ENCODE measurements at places on chromosomes 1 and 21. TPM values are rescaled to one million over a fixed set of nuclear protein-coding genes. Genes with fewer than 3 reads are reported as not detected.

The GNAT2 gene
- not detected for total RNA-seq

The GUCA2A gene
- not detected for total RNA-seq

The C4BPA gene
- not detected for total RNA-seq

The UMODL1 gene
- total RNA-seq, result not detected

- DNase-seq, result peak; percentile 49
Observed at GRCh38 chr1:63148825-63149645, 173.3 kb upstream of the FOXD3 start.

DNA sequence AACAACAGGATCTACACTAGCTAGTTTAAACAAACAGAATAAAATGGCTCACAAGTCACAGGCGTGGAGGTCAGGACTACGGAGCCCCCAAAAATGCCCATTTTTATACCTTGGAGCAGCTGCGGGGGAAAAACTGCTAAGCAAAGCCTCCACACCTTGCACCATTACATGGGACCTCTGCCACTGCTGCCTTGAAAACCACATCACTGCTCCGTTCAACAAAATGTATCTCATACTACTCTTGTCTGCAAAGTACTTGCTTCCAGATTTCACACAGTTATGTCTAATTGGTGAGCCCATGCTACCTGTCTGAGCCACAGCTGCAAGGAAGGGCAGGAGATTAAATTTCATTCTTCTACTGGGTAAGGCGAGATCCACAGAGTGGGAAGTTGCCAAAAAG is 24.4 kb downstream of the MRPL39 start:
- no peak for DNase-seq

- no peak for DNase-seq
Observed at GRCh38 chr21:14072761-14073535, 137.8 kb downstream of the LIPI start.

- no peak for DNase-seq
Observed at GRCh38 chr1:48092401-48092800, 95.2 kb upstream of the TRABD2B start.

DNA sequence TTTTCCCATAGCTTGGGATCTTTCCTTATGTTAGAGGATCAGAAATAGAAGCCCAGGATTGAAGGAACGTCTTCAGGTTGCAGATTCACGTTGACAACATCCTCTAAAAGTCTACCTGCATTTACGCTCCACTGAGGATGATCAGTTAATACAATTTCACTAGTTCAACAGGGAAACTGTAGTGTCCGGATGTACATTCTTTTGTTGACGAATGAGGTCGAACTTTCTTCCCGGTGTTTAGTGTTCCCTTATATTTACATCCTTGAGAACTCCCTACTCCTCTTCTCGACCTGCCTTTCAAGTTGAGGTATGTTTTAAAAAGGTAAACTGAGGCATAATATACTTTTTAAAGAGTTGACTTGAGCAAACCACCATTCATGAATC is 74.8 kb downstream of the SIK1 start:
- DNase-seq, result no peak

DNA sequence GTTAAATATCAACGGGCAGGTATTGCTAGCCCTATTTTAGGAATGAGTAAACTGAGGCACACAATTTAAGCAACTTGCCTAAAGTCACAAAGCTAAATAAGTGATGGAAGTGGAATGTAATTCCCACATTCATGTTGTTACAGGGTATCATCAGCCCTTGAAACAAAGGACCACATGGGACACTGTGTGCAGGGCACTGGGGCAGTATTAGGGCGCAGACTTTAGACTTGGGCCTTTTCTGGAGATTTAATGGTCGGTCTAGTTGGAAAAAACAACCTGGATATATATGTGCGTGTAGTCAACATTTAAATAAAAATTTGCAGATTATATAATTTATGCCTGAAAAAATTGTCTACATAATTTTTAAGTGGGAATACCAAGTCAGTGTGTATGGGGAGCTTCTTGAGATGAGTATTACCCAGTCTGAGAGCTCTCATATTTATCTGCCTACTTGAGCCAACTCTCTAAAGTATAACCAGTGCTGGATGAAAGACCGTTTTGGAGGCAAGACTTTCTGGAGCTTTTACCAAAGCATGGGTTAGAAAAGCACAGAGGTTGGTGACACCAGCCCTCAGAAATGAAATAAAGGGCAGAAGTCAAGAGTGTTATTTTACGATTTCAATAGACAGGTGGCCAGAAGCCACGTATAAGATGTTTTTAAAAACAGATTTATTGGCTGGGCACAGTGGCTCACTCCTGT is 1.6 kb downstream of the KDM1A start:
- peak; percentile 17 for DNase-seq

GRCh38 chr21:29726044-29726443 is 213.8 kb downstream of the GRIK1 start:
- DNase-seq, result no peak

- DNase-seq, result no peak
Observed at GRCh38 chr21:25254491-25255174, 352.6 kb downstream of the MRPL39 start.

GRCh38 chr1:10866321-10867093 is 70.1 kb upstream of the CASZ1 start:
- peak; percentile 21 for DNase-seq

- DNase-seq, result no peak
Observed at GRCh38 chr1:114118351-114118990, 35.2 kb downstream of the SYT6 start.

GRCh38 chr1:204249736-204250427 is 36.1 kb upstream of the GOLT1A start:
- no peak for DNase-seq

DNA sequence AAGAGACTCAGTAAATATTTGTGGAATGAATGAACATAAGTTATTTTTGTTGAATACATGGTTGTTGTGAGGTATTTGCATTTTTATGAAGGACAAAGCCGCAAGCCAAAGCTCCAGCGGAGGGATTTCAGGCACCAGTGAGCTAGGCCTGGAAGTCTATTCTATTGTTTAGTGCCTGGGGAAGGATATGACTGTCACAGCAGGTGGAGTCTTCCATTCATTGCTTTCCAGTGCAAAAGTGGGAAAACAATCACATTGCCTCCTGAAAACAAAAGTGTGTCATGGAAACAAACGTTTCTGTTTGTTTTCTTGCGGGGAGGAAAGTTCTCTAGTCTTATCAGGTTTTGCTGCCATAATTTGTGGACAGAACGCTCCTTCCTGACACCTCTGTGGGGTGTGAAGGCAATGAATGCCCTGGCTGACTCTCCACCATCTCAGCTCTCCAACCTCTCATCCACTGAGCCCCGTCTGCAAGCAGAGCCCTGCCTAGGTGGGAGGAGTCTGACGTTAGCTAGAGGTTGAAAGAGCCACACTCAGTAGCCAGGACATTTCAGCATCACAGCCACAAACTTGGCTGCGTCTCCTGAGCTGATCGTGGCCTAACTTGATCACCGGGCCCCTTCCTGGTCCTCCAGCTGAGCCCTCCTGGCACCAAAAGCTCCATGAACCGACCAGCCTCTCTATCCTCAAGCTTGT is 739.1 kb downstream of the MATN1 start:
- no peak for DNase-seq

GRCh38 chr1:1873186-1873585 is 17.7 kb downstream of the GNB1 start:
- peak; percentile 22 for DNase-seq

DNA sequence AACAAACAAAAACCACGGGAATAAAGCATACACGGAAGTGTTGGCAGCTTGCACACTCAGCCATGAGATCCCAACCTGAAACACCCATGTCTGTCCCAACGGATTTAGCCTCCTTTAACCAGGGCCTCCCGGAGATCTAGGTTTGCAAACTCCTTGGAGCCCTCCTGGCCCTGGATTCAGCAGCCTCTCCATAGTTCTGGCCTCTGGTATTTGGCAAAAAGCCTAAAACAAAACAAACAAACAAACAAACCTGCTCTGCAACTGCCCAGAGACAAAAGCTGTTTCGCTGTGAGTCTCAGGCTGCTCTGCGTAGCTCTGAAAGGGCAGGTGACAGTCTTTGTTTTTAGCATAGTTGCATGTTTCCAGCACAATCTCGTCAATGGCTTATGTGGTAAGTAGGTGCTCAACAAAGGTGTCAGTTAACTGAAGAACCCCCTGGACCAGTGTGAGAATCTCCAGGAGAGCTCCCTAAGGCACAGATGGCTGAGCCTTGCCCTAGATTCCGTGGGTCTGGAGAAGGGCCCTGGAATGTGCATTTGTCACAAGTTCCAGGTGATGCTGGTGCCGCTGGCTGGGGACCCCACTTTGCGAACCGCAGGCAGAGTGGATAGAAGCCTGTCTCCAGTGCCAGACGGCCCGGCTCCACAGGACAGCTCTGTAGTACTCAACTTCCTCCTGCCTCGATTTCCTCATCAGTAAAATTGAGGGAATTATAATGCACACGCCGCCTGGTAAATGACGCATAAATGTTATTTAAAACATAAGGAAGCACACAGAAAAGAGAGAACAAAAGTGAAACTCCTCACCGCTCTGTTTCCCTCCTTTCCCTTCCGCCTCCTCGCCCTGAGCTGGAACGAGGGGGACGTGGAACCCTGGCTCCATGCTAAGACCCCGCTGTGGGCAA is 86.2 kb downstream of the RIPK4 start:
- peak; percentile 47 for DNase-seq

DNA sequence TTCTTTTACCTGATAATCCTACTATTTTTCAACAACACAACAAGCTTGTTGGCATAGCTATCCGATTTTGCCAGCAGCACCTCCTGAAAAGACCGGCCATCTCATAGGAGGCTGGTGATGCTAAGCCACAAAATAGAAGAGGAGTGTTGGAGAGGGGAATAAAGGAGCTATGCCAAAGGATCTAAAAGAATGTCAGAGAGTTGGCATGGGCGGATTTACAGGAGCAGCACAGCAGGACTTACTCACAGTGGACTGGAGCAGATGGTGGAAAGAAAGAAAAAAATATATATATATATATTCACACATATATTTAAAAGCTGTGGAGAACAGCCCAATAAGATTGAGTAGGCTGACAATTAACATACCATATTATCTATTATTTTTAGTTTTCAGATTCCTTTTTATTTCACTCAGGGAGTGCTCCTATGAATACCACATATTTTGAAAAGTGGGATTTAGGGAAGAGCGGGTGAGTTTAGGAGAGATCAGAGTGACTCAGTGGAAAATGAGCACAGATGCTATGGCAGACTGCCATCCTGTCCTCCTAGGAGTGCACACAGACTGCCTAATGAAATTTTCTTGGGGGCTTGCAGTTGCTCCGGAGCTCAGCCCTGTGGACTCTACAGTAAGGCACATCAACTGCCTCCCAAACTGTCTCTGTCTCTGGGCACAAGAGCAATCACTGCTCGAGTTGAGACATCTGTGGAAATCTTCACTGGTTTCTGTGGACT is 394.4 kb upstream of the CHRM3 start:
- DNase-seq, result peak; percentile 2

DNA sequence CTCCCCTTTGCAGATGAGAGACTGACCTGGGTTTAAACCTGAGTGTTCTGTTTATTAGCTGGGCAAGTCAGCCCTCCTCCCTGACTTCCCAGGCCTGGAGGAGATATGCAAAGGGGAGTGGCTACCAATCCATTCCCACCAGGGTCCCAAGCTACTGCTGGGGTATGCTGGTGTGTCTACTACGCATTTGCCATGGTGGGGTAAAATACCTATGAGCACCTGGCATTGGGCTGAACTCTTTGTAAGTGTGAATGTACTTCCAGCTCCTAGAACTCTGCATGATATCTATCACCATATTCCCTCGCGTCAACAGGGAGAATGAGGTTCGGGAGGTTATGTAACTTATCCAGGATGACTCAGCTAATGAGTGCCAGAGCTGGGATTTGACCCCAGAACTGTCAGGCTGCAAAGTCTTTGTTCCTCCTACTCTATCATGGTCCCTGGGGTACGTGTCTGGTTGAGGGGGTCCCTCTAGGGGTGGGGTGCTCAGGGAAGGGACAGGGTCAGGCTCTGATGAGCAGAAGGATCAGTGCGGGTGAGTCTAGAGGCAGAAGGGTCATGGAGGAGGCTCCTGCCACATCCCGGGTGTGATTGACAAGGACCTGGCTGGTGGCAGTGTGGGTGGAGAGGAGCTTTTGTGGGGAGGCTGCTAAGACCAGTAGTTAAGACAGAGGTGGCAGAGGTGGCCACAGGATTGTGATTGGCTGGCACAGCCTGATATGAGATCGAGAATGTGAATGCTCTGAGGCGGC is 16.7 kb downstream of the AMPD2 start:
- DNase-seq, result peak; percentile 76

DNA sequence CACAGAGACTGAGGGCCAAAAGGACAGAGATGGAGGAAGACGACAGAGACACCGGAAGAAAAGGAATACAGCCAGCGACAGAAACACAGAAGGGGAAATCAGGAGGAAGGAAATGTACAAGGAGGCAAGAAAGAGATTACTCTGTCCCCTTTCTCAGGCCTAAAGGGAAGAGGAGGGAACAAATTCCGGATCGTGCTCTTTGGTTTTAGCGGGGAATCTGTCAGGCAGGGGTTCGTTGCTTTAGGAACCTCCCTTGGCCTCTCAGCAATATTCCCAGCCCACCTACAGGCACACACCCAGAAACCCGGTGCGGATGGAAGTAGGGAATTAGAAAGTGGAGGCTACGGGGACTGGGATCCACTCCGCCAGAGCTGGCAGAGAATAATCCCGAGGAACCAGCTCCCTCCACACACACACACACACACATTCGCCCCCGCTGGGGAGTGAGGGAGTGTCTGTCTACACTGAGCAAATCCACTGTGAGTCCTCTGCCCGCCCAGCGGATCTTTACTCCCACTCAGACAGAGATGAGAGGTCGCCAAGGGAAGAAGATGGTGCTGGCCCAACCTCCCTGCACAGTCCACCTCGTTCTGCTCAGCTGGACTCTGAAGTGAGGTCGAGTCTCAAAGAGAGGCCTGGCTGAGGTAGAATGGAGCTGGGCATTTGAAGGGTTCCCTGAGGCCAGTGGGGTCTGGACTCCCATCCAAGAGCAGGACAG is 5.7 kb downstream of the TAL1 start:
- no peak for DNase-seq

DNA sequence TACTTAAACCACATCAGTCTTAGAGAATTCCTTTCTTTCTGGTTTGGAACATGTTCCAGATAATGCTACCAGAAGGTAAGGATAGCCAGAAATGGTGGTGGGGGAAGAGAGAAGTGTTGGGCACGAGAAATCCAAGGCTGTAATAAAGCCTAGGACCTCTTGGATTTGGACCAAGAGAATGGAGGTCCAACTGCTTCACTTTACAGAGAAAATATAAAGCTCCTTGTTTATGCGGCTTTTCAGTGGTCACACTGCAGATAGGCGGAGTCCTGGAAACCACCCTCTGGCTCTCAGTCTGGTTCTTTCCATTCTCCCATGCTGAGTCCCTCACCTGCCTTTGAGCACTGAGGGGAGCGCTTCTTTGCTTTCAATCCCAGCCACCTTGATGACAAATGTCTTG is 87.8 kb downstream of the ADCY10 start:
- DNase-seq, result no peak

GRCh38 chr1:61435226-61435625 is 289.7 kb downstream of the TM2D1 start:
- no peak for DNase-seq

- DNase-seq, result peak; percentile 13
Observed at GRCh38 chr1:85214654-85215053, 13.8 kb upstream of the SYDE2 start.

DNA sequence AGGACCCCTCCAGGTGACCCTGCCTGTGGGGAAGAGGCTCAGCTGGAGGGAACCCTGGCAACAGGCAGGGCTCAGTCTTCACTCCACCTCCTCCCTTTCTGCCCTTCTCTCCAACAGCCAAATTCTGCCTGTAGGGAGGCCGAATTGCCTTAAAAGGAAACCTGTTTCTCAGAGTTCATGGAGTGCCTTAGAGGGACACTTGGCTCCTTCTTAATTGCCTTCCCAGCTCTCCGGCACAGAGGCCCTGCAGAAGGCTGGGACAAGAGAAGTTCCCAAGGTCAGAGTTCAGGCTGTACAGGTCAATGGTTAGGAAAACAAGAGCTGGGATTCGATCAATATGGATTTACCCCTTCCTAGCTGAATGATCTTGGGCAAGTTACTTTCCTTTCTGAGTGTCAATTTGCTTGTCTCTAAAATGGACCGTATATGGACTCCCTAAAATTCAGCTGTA is 6.2 kb downstream of the CSRP1 start:
- DNase-seq, result peak; percentile 52

Data from M059J (cell line).